ENCODE measurements at places on chromosomes 11 and 22.
A peak's percentile ranks its signal among the peaks of the same experiment; 100 is the strongest.

GRCh38 chr11:100914415-100915110 is 215.1 kb downstream of the PGR start:
- DNase-seq = no peak

DNA sequence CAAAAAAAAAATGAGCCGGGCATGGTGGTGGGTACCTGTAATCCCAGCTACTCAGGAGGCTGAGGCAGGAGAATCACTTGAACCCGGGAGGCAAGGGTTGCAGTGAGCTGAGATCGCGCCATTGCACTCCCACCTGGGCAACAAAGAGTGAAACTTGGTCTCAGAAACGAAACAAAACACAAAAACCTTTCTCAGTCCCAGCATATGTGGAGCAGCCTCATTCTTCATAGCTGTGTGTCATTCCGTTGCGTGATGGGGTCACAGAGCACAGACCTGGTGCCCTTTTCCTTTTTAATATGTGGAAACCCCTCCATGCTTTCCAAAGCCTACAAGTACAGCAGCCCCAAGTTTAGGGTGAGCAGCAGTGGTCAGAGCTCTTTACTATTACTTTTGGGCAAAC is 13.7 kb downstream of the PEX26 start:
- no peak for DNase-seq

- no peak for DNase-seq
Measured at GRCh38 chr11:36928621-36929020, 330.6 kb upstream of the RAG2 start.

DNA sequence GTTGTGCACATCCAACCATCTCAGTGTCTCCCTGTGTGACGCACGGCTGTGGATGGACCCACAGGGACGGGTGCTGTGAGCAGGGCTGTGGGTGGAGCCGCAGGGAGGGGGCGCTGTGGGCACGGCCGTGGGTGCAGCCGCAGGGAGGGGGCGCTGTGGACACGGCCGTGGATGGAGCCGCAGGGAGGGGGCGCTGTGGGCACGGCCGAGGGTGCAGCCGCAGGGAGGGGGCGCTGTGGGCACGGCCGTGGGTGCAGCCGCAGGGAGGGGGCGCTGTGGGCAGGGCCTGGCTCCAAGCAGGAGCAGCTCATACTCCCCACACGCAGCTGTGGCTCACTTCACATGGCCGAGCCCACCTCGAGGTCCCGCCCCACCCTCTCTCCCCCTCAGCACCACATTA is 6.0 kb upstream of the MAPK11 start:
- peak; percentile 73 for DNase-seq

Data from suppressor macrophage treated with lipopolysaccharide for 4 hours (primary cell).